ENCODE measurements at places on chromosomes 3 and 15.

DNA sequence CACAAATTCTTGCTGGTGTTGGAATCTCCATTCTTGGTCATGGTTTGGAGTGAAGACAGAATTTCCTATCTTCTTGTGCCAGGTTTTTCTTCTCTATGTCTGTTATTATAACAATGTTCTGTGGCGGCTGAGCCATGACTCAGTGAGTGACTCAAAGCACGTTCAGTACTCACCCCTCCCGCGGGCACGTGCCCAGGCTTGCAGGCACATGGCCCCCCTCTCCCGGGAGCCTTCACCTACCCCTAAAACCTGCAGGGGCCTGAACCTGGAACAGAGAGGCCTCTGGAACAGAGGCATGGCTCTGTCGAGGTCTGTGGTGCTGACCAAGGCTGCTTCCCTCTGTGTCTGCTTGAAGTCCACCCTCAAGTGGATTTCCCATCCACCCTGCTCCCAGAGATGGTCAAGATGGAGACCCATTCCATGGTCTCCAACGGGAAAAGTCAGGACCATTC lies 27.6 kb downstream of the PLXNB1 start:
- DNase-seq, result no peak

DNA sequence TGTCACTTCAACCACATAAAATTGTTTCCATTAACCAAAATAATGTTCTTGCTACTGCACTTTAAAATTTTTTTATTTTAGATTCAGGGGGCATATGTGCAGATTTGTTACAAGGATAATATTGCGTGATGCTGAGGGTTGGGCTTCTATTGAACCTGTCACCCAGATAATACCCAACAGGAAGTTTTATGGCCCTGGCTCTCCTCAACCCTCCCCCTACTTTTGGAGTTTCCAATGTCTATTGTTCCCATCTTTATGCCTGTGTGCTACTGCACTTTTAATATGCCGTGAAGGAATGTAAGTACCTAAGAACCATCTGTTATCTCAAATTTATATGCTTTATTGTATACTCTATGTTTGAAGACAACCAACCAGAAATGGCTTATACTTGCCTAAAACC lies 42.0 kb upstream of the IMPG2 start:
- no peak for DNase-seq

- no peak for DNase-seq
Observed at GRCh38 chr15:32956006-32956405, 238.2 kb downstream of the GREM1 start.

- no peak for DNase-seq
Observed at GRCh38 chr3:31880482-31881078, 100.5 kb downstream of the OSBPL10 start.

DNA sequence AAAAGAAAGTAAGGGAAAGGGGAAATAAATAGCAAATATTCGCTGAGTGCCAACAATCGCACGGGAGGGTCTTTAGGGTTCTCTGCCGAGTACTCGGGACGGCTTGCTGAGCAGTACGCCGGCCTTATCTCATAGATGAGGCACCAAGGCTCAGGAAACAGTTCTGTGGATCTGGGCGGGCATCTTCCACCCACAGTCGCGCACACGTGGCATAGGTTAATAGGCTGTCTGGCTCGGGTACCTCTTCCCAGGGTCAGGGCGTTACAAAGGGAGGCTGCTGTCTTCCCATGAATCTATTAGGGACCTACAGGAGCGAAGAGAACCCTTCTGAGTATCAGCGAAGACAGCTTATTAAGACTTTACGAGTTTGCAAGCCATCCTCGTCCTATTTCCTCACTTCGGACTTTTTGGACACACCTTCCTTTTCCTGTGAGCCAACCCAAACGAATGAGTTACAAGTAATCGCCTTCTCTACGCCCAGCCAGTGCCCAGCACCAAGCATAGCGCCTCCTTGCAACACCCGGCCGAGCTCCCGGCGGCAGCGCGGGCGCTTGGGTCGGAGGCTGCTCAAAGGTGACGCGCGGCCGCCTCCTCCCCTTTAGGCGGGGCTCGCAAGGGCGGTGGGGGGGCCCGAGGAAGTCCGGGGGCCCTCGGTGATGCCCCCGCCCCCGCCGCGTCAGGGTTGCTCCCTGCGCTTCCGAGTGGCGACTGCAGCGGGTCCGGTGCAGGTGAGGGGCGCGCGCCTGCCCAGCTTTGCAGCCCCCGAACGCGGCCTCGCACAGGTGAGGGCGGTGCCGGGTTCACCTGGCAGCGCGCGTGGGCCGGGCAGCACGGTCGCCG lies at the start of gene MCTP2:
TSS of gene MCTP2 (plus strand) at position 679 of the 840 bp plus-strand sequence. CDS start 66,705 bp downstream, outside the sequence.
- peak; percentile 98 for DNase-seq

GRCh38 chr3:181703601-181704420 lies 7.9 kb upstream of the SOX2 start:
- DNase-seq, result no peak

All from natural killer cell treated with Interleukin-12 subunit alpha and Interleukin-12 subunit beta and Interleukin-15 and Interleukin-18, amount 100 ng/mL, for 72 hours (primary cell).